ENCODE measurements at places on chromosomes 4 and X.

DNA sequence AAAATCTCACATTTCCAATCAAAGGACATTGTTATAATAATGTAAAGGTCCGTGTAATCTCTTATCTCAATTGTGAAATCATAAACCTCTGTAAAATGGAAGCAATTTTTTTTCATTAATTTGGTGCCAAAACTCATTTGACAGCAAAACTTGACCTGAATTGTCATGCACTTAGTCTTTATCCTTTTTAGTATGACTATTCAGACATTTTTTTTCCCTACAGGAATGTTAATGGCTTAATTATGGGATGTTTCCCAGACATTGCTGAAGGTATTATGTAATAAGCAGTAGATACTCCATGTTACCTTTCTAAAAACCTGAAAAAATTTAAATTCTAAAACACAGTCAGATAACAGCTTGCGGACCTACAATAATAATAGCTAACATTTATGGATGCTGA, 228.9 kb downstream of the LHFPL1 start:
- no peak for DNase-seq

GRCh38 chr4:129974730-129975129, 878.8 kb downstream of the C4orf33 start:
- DNase-seq, result no peak

DNA sequence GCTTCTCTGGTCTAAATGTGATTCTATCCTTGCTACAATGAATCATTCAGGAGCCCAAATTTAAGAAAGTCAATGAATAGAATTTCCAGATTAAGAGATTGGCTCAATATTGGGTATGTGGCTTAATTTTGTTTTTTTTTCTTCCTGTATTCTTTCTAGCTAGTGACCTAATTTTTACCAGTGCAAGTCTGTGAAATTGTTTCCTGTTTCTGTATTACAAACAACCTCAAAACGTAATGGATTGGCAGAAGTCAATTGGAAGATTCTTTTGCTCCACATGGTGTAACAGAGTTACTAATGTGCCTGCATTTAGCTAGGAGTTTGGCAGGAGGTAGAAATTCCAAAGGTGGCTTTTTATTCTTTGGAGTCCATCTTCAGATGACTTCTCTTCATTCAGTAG, 17.6 kb downstream of the DYNLT3 start:
- no peak for DNase-seq

- no peak for DNase-seq
Measured at GRCh38 chrX:102650903-102651241, 411 bp upstream of the GPRASP1 start.

DNA sequence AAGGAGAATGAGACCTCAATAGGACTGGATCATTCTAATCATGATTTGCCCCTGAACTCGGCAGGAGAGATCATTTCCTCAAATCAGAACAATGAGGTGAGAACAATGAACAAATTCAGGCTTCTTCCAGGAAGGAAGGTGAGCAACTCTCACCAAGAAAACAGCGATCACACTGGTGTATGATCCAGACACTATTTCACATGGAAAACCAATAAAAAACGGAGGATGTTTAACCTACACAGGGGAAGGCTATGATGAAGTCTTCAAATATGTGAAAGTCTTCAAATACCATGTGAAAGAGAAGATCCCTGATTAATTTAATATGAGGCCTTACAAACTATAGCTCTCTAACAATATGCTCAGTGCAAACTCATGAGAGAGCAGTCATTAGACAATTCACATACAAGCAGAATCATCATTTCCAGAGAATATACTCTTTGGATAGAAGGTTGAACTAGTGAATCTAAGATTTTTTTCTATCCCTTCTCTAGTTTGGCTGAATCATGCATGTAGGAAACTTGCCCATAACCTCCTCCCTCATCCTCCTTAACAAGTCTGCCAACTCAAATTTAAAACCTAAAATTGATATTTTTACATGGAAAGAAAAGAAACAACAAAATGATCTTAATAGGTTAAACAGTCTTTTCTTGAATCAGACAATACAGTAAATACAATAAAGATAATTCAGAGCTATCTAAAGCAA, 122.5 kb downstream of the ADAMTS3 start:
- DNase-seq, result no peak

GRCh38 chr4:58940167-58940566, 1830.0 kb upstream of the IGFBP7 start:
- DNase-seq, result no peak

DNA sequence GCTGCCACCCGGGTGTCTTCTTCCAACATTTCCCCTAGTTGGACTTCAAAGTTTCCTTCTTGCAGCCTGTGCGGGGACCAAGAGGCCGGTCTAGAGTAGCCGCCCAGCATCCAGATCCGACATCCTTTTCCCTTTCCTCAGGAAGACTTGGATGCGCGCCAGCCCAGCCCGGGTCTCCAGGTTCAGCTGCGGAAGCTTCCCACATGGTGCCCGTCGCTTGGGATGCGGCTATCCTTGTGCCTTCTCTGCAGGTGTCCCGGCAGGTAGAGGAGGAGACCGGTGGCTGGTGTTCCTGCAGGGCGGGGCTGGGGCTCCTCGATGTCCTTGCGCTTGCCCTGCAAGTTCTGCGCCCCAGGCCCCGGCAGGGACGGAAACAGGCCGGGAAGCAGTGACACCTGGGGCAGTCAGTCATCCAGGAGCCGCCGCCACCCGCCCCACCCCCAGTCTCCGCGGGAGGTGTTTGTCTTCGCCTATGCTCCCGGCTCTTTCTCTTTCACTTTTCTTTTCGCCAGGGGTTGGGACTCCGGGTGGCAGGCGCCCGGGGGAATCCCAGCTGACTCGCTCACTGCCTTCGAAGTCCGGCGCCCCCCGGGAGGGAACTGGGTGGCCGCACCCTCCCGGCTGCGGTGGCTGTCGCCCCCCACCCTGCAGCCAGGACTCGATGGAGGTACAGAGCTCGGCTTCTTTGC, at the start of gene IL15:
Gene IL15, plus strand, starts transcription at position 502 of the 689 bp plus-strand sequence. CDS start 82,882 bp downstream, outside the sequence.
- peak; percentile 90 for DNase-seq

DNA sequence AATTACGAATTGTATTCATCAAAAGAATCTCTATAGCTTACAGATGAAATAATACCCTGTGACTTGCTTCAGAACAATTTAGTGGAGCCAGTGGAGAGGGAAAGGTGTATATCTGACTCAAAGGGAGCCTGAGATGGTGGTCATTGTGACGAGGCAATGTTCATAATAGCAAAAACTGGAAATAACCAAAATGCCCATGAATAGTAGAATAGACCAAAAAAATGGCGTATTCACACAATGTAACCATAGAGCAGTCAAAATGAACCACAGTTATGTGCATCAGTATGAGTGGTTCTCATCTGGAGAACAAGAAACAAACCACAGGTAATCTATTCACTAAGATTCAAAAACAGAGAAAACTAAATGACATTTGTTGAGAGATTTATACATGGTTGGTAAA, 125.3 kb upstream of the CLNK start:
- DNase-seq, result peak; percentile 54

DNA sequence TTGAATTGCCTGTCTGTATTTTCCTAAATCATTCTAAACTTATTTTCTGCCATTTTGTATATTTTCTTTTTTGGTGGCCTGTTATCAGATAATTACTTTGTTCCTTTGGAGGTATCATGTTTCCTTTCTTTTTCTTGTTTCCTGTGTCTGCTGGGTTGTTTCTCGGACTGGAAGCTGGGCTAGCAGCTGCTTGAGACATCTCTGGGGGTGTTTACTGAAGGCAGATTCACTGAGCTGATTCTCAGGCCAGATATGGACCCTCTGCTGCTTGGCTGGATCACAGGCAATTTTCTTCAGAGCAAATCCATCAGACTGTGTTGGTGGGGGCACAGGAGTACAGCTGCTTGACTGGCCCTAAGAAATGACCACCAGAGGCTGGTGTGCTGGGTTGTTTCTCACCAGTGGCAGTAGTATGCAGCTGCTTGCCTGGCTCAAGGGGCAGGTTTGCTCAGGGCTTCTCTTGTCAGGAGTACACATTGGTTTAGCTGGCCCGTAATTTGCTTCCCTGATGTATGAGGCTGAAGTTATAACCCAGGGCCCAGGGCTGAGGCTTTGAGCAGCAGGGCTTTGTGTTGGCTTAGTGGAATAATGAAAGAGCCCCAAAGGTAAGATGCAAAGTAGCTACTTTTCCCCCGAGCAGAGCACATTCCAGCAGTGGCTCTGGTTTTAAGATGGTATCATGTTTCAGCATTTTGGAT, 680.6 kb downstream of the TECRL start:
- no peak for DNase-seq

- DNase-seq, result no peak
Measured at GRCh38 chr4:1192091-1192492, 19.7 kb upstream of the SPON2 start.

GRCh38 chrX:39149761-39150160, 348.5 kb downstream of the MID1IP1 start:
- DNase-seq, result peak; percentile 68

GRCh38 chr4:94803181-94803580, 45.4 kb downstream of the BMPR1B start:
- DNase-seq, result no peak

- DNase-seq, result no peak
Measured at GRCh38 chrX:34288782-34289181, 156.7 kb upstream of the FAM47A start.

DNA sequence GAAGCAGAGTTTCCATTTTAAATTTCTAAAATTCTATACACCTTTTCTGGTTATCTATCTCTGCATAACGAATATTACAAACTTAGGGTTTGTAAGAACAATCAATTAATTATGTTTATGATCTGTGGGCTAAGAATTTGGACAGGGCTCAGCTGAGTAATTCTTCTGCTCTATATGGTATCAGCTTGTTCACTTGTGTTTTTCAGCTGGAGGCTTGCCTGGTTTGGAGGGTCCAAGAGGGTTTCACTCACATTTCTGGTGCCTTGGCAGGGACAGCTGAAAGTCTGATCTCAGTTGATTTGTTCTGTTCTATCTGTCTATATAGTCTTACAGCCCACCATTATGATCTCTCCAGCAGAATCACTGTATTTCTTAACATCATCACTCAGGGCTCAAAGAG, 57.8 kb upstream of the ADGRA3 start:
- no peak for DNase-seq

GRCh38 chr4:179372746-179373145, 1930.5 kb upstream of the AGA start:
- DNase-seq, result no peak

- no peak for DNase-seq
Measured at GRCh38 chr4:173413036-173413435, 14.1 kb upstream of the SCRG1 start.

DNA sequence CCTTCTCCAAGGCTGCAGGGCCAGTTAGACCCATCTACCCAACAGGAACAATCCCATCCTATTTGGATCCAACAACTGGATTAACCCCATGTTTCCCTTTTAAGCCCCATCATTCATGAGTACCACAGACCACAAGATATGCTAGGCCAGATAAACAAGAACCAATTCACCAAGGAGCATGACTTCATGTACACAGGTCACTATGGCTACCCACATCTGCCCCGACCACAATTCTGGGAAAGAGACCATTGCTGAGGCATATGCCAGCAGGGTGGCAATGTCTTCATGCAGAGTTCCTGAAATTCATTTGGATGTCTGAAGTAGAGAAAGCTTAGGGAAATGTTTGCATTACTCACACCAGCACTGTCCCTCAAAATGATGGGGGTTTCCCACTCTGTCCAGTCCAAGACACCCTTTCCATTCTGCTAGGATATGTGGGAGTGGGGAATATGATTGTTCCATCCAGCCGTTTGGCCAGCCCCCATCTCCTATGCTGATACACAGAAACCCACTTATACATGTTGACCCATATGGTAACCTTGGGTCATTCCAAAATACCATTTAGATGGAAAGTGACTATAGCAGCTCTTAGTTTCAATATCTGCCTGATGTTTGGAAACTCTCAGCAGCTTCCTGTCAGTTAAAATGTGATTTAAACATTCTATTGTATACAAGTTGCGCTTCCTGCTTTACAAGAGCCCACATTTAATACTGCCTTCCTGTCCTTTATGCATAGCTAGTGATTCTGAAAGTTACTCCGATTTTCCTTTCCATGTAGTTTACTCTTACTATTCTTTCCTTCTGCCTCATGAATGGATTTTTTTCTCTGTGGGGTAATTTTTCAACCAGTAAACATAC, 129.0 kb downstream of the AMMECR1 start:
- no peak for DNase-seq

DNA sequence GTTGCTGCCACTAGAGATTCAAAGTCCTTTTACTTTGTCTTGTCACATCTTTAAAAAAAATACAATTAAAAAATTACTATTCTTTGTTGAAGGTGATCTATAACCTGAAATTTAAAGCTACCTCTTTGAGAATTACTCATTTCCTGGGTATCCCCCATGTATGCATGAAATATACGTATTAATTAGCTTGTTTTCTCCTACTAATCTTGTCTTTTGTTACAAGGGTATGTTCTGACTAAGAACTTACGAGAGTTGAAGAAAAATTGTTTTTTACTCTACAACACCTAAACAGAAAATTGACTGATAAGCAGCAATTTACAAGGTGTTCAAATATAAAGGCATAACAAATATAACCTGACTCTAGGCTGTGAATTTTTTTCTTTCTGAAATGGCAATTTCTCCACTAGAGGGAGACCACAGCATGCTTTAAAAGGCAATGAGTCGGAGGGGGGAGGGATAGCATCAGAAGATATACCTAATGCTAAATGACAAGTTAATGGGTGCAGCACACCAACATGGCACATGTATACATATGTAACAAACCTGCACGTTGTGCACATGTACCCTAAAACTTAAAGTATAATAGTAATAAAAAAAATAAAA, 249.6 kb downstream of the OPHN1 start:
- peak; percentile 14 for DNase-seq

- DNase-seq, result no peak
Measured at GRCh38 chr4:180101348-180102083, 2141.7 kb upstream of the TENM3 start.

- DNase-seq, result peak; percentile 46
Measured at GRCh38 chr4:98996056-98996764, 689 bp downstream of the METAP1 start.

GRCh38 chr4:78312989-78313753, 238.4 kb upstream of the ANXA3 start:
- no peak for DNase-seq

DNA sequence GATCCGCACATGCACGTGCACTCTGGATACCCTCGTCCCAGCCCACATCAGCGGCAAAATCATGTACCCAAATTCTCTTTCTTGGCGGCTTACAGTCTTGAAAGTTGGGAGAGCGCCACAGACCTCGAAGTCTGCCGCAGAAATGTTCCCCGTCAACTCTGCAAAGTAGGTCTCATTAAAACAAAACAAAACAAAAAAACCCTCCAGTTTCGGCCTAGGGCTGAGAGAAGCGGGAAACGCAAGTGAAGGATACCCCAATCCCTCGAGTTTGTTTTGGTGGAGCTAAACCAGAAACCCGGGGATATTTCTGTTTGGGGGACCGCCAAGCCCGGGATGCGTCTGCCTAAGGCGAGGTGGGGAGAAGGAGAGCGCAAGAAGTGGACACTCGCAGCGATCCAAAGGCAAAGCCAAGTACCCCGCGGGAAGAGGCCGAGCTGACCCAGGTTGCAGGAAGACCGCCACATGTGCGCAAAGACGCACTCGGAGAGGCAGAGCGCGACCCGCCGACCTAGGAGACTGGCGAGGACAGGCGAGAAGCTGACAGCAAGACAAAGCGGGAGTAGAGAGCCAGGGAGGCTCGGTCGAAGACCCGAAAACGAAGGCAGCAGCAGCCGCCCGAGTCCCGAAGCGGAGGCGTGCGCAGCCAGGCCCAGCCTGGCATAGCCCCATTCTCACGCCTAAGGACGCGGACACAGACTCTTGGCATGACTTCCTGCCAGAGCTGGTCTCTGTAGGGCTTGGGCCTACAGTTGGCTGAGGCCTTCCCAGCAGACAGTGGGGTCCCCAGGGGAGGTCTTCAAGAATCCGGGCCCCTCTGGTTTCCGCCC, 49.6 kb upstream of the BCOR start:
- DNase-seq, result no peak
